ENCODE measurements at places on chromosomes 11 and 22.

DNA sequence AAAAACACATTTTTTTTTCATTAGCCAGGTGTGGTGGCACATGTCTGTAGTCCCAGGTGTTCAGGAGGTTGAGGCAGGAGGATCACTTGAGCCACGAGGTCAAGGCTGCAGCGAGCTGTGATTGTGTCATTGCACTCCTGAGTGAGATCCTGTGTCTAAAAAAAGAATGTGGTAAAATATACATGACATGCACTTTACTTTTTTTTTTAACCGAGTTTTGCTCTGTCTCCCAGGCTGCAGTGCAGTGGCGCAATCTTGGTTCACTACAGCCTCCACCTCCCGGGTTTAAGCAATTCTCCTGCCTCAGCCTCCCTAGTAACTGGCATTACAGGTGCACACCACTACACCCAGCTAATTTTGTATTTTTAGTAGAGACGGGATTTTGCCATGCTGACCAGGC, 22.5 kb upstream of the CLDN5 start:
- DNase-seq = no peak

GRCh38 chr11:72045849-72046248, 34.5 kb downstream of the NUMA1 start:
- no peak for DNase-seq

DNA sequence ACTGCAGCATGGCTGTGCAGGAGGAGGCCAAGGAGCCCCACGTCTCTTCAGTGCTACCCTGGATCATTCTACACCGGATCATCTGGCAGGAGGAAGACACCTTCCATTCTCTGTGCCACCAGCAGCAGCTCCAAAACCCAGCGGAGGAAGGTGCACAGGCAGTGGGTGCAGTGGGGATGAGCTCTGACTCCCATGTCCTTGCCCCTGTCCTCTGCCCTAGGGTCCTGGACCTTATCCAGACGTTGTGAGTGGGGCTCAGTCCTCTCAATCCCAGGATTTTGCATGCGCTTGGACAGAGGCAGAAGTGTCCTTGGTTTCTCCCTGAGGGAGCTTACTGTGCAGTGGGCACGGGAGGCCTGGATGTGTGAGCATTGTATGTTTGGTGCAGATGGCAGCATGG, 61.3 kb downstream of the CABIN1 start:
- no peak for DNase-seq

- no peak for DNase-seq
These were observed 62.3 kb downstream of the CTNND1 start for GRCh38 chr11:57823859-57824258.
